ENCODE measurements at places on chromosomes 1 and 21.

GRCh38 chr1:174764191-174764590, 235.6 kb upstream of the CACYBP start:
- no peak for DNase-seq

GRCh38 chr1:198064181-198064580, 92.6 kb upstream of the NEK7 start:
- DNase-seq: no peak

DNA sequence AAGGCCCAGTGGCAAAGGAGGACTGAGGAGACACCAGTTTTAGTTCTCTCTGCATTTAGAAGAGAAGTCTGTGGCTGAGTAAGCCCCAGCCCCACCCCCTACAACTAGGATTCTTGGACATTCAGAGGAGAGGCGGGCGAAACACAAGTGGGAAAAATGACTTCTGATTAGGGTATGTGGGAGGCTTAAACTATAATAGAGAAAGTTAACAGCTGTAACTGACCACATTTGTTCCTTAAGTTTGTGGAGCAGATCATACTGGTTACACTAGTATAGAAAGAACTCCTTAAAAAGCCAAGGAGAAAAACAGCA, 11.2 kb upstream of the TRIM33 start:
- DNase-seq: no peak

DNA sequence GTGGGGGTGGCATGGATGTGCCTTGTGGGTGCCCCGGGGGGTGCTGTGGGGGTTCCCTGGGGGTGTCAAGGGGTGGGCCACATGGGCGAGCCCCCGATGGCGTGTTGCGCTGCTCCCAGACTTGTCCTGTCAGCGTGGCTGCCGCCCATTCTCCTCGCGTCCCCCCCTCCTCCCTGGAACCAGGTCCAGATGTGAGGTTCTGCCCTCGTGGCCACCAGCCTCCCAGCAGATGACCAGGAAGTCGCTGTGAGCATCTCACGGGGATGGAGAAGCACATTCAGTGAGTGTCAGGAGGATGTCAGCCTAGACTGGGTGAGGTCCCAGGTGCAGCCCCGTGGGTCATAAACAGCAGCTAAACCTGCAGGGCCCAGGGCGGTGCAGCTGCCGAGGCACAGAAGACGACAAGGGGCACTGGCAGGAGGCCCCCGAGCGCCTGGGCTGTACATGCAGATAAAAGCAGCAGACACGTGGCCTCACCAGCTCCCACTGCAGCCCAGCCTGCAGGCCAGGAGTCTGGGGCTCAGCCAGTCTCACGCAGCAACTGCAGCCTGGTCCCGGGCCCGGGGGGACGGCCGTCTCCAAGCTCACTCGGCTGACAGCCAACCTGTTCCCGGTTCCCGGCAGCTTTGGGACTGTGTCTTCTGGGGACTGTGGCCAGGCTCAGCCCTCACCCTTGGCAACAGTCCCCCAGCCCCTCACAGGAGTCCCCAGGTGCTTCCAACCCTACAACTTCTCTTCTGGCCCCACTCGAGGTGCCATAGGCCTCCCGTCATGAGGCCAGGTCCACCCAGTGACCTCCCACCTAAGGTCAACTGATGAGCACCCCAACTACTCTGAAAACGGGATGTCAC, 17.5 kb upstream of the COL6A2 start:
- DNase-seq: no peak

Data from GM04503 (cell line).